Fibroblast of skin of back (primary cell): ENCODE measurements at places on chromosomes 6 and 20.

DNA sequence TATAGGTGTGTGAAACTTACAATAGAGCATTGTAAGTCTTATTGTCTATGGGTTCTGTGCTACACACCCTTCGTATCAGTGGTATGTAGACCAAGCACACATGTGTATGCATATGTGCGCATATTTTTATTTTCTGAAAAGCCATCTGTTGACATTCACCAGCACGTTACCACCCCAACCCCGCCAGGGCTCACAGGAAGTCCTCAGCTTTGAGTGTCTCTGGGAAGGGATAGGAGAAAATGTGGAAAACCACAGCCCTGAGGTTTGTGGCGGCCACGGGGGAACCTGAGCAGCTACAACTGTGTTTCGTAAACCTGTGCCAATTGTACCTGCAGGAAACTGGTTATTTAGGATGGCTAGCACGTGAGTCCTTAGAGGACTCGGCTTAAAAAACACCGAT is 123.3 kb upstream of the PHACTR3 start:
- DNase-seq: no peak

GRCh38 chr6:123518441-123519188 is 118.1 kb downstream of the TRDN start:
- DNase-seq: no peak

DNA sequence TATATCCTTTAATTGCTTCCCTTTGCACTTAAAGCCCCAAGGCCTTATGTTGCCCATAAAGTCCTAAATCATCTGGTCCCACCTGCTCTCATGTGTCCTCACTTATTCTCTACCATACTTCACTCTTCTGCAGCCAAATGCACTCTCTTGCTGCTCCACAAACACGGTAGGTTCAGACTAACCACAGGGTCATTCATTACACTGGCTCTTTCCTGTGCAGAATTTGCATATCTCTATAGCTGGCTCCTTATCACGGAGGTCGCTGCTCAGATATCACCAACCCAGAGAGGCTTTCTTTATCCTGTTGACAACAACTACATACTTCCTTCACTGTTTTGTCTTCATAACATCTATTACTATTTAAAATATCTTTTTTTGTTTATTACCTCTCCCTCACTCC is 86.8 kb downstream of the MOXD1 start:
- DNase-seq: no peak

DNA sequence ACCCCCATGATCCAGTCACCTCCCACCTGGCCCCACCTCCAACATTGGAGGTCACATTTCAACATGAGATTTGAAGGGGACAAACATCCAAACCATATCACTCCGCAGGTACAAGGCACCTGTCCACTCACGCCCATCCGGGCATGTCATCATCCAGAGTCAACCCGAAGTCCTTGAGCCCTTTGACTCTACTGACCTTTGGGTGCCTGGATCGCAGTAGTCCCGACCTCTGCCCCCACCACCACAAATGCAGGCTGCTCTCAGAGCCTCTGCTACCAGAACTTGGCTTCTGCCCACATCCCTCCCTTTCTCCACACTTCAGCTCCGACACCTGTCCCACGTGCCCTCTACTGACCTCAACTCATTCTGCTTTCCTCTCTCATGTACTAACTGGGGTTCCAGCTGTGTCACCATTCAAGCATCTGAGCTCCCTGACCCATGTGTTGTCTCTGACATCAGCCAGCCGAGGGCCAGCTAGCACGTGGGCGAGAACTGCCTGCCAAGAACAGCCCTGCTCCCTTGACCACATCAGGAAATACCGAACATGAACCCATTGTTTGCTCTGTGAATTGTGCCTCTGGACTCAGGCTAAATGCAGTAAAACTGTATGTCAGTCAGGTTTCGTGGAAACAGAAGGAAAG is 498.3 kb upstream of the SULF2 start:
- peak; percentile 82 for DNase-seq

- DNase-seq: no peak
These were observed 13.3 kb upstream of the MAP7 start for GRCh38 chr6:136563386-136564152.

DNA sequence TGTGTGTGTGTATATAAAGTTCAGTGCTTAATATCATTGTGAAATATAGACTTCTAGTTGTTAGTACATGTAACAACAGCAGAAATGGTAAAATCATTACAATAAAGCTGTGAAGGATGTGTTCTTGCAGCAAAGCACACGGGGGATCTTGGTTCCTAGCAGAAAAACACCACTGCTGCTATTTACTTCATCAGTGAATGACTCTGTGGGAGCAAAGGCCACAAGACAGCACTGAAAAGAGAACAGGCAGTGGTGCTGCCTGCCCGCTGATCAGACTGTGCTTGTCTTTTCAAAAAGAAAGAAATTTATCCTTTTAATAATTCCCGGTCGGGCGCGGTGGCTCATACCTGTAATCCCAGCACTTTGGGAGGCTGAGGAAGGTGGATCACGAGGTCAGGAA is 689.9 kb upstream of the CITED2 start:
- no peak for DNase-seq

DNA sequence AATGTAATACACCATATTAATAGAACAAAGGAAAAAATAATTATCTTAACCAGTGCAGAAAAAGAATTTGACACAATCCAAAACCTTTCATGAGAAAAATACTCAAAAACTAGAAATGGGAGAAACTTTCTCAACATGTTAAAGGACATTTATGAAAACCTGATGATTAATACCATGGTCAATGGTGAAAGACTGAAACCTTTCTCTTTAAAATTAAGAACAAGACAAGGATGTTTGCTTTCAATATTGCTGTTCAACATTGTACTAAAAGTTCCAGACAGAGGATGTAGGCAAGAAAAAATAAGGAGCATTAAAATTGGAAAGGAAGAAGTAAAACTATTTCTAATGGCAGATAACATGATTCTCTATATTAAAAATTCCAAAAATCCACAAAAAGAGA is 981.3 kb upstream of the FLRT3 start:
- DNase-seq: no peak

DNA sequence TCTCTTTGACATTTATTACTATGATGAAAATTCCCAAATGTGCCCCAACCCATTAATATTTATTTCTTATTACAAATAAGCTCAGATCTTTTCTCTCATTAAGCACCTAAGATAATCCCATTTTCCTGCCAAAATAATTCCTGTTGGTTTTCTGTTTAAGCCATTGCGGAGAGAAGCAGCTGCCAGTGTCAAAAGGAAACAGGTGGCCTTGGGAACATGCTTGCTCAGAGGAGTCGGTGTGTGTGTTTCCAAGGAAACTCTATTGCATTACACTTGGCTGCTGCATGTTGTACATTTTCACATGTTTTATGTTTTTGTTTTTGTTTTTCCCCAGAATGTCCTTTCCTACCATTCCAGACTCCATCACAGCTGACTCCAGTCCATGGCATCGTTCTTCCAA is 56.4 kb downstream of the CD24 start:
- no peak for DNase-seq

- DNase-seq: no peak
These were observed 23.1 kb downstream of the MAN1A1 start for GRCh38 chr6:119326291-119327005.

- no peak for DNase-seq
These were observed 172.0 kb downstream of the TBC1D7 start for GRCh38 chr6:13156381-13156780.

GRCh38 chr6:119858901-119859300 is 509.3 kb upstream of the MAN1A1 start:
- DNase-seq: peak; percentile 17

GRCh38 chr6:74611220-74611619 is 594.6 kb downstream of the COL12A1 start:
- DNase-seq: peak; percentile 23

DNA sequence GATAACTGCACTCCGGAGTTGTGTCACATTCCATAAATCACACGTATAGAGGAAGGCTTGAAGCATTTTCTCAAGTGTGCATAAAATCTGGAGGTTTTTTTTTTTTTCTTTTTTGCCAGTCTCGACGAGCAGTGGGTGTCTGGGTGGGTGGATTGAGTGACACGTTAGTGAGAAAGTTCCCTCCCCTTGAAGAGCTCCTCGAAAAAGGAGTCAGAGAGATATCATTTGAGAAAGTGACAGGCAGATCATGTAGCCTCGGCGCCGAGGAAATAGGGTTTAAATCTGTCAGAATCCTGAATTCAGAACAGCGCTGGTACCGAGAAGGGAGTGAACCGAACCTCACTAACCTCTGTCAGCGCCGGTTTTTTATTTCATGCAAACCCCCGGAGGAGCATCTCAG is 269.5 kb upstream of the ARID1B start:
- no peak for DNase-seq

DNA sequence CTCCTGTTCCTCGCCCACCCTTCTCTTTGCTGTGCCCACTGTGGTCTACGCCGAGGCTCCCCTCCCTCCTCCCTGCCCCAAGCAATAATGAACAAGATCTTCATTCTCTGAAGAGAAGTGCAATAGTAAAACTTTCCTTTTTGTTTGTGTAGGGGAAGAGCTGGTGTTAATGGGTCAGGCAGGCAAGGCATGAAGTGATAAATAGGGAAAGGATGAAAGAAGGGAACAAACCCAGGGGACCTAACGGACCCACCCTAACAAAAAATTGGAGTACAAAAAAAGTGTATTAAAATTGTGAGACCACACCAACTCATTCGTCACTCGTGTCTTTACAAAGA is 66.9 kb downstream of the ZBTB2 start:
- DNase-seq: no peak

GRCh38 chr6:28757429-28758045 is 166.2 kb downstream of the TRIM27 start:
- DNase-seq: no peak

- no peak for DNase-seq
These were observed 6.9 kb upstream of the SYNDIG1 start for GRCh38 chr20:24462460-24463010.

GRCh38 chr6:165742047-165742446 is 79.0 kb upstream of the PDE10A start:
- DNase-seq: no peak

GRCh38 chr6:137827411-137827940 is 39.6 kb upstream of the TNFAIP3 start:
- DNase-seq: no peak

GRCh38 chr6:102389994-102390393 is 996.5 kb downstream of the GRIK2 start:
- no peak for DNase-seq

- no peak for DNase-seq
These were observed 9.1 kb downstream of the LAMA2 start for GRCh38 chr6:128892079-128892478.

- DNase-seq: peak; percentile 2
These were observed 509.4 kb downstream of the KIF16B start for GRCh38 chr20:16063881-16064280.

DNA sequence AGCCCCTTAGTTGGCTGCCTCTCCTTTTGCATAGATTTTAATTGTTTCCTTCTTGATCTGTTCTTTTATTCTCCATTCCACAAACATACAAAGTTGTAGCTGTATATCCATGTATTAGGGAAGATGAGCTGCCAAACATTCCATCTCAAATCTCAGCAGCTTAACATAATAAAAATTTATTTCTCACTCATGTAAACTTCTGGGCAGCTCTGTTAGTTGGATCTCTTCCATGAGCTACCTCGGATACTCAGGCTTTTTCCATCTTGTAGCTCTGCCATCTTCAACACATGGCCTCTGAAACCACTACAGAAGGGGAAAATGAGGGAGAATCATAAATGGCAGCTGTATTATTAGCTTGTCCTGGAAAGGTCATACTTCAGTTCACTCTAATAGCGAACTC is 149.4 kb upstream of the BMP2 start:
- DNase-seq: no peak

DNA sequence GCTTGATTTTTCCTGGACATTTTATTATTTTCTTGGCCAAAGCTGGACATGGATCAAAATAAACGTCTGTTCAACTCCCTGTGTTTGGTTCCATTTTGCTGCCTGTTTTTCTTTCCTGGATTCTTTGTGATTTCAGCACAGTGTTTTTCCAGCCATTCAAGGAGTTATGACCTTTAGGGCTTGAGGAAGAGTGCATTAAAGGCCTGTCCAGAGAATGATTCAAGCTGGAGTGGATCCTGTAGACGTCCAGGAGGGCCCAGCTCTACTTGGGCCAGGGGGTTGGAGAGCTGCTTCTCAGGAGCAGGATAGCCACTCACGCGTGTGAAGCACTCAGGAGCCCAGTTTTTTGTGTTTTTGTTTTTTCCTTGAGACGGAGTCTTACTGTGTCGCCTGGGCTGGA is 56.5 kb upstream of the IER3 start:
- DNase-seq: no peak

DNA sequence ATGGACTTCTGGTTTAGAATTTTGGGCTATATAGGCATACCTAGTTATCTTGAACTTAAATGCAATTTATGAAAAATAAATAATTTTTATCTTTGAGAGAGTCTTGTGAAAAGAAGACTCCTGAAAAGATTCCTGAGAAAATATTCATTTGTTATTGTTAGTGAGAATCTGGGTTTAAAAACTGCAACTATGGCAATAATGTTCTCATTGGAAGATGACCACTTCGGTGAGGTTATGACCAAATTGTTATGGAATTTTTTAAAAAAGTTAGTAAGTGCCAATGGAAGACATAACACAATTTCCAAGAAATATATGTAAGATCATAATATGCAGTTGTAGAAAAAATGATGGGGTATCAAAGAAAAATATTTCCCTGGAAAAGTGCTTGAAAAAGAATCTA is 46.3 kb downstream of the GRIK2 start:
- DNase-seq: peak; percentile 81

- no peak for DNase-seq
These were observed 492.9 kb upstream of the JAG1 start for GRCh38 chr20:11166712-11167111.

- no peak for DNase-seq
These were observed 132.3 kb downstream of the PFDN4 start for GRCh38 chr20:54340206-54340605.

- no peak for DNase-seq
These were observed 20.7 kb downstream of the ERGIC3 start for GRCh38 chr20:35562541-35563110.

GRCh38 chr6:116529466-116530290 is 15.8 kb downstream of the TRAPPC3L start:
- DNase-seq: no peak
